ENCODE measurements at places on chromosomes 5 and 9.

DNA sequence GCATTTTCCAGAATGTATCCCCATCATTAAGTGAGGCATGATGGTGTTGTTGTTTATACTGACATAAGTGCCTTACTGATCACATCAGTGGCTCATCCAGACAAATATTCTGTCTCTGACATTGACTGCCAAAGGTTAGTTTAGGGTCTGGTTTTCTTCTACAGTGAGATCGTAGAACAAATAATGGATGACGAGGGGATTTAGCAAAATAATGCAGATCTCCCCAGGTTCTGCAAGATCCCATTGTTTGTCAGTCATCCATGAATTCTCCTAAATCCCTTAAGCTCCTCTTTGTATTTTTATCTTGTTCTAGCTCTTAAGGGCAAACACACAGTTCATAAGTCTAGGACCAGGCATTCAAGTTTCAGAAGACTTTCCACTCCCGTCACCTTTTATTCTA lies 93.1 kb upstream of the DHFR start:
- H3K27me3 ChIP-seq: no peaks in the 10 kb centered on the region
- no peak overlapping the region for H3K4me3 ChIP-seq
- DNase-seq: no peak
- H3K27ac ChIP-seq: no peak overlapping the region
- peaks cover 72% of the 10 kb centered on the region for H3K36me3 ChIP-seq

DNA sequence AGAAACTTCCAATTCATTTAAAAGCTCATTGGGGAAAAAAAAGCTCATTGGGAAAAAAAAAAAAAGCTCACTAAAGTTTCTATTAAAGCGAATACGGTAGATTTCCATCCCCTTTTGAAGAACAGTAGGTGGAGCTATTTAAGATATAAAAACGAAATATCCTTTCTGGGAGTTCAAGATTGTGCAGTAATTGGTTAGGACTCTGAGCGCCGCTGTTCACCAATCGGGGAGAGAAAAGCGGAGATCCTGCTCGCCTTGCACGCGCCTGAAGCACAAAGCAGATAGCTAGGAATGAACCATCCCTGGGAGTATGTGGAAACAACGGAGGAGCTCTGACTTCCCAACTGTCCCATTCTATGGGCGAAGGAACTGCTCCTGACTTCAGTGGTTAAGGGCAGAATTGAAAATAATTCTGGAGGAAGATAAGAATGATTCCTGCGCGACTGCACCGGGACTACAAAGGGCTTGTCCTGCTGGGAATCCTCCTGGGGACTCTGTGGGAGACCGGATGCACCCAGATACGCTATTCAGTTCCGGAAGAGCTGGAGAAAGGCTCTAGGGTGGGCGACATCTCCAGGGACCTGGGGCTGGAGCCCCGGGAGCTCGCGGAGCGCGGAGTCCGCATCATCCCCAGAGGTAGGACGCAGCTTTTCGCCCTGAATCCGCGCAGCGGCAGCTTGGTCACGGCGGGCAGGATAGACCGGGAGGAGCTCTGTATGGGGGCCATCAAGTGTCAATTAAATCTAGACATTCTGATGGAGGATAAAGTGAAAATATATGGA lies at the start of gene PCDHGA12:
Gene PCDHGA12 (plus strand): TSS at position 176 of the 782 bp plus-strand sequence. CDS start 253 bp downstream, at position 429.
- peak within 1 kb of the TSS; percentile 67 for H3K4me3 ChIP-seq
- peak within 1 kb of the TSS; percentile 82 for H3K27ac ChIP-seq
- peak; percentile 36 for DNase-seq
- peaks cover 9% of the 10 kb centered on the region for H3K36me3 ChIP-seq

GRCh38 chr9:35519692-35520363 lies 29.9 kb downstream of the RUSC2 start:
- H3K4me3 ChIP-seq: no peak overlapping the region
- no peak overlapping the region for H3K27ac ChIP-seq
- no peaks in the 10 kb centered on the region for H3K4me1 ChIP-seq
- DNase-seq: no peak

DNA sequence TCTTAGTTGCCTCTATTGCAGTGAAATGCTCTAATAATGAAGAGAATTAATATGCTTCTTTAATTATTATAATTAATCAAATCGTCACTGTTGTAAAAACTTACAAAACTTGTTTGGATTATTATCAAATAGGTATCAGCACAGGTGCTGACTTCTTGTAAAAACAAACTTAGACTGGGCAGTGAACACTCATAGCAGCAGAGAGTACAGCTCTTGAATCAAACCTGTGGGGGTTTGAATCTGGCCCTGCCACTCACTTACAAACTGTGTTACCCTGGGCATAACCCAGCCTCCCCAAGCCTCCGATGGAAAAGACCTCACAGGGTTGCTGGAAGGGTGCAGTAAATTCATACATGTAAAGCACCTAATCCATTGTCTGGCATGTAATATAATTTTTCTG lies 35.1 kb downstream of the MAP3K1 start:
- H3K4me1 ChIP-seq: peaks cover 90% of the 10 kb centered on the region
- peak overlapping the region; percentile 73 for H3K27ac ChIP-seq
- no peak for DNase-seq
- no peak overlapping the region for H3K4me3 ChIP-seq

GRCh38 chr5:150122158-150122510 lies 33.5 kb downstream of the PDGFRB start:
- H3K36me3 ChIP-seq: no peaks in the 10 kb centered on the region
- H3K4me3 ChIP-seq: no peak overlapping the region
- peaks cover 5% of the 10 kb centered on the region for H3K4me1 ChIP-seq

- no peak overlapping the region for H3K4me3 ChIP-seq
- H3K36me3 ChIP-seq: no peaks in the 10 kb centered on the region
- H3K4me1 ChIP-seq: peaks cover 4% of the 10 kb centered on the region
- H3K27ac ChIP-seq: no peak overlapping the region
- DNase-seq: no peak
Measured at GRCh38 chr5:59187857-59188256, 605.0 kb downstream of the RAB3C start.

DNA sequence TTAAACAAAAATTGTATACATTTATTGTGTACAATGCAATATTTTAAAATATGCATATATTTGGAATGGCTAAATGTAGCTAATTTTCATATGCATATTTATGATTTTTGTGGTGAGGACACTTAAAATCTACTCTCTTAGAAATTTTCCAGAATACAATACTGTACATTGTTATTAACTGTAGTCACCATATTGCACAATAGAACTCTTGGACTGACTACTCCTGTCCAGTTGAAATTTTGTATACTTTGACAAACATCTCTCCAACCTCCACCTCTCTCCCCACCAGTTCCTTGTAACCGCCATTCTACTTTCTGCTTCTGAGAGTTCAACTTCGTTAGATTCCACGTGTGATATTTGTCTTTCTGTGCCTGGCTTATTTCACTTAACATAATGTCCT lies 49.2 kb upstream of the TAF11L2 start:
- DNase-seq: no peak
- no peaks in the 10 kb centered on the region for H3K36me3 ChIP-seq
- H3K4me3 ChIP-seq: no peak overlapping the region
- H3K4me1 ChIP-seq: no peaks in the 10 kb centered on the region
- no peak overlapping the region for H3K27ac ChIP-seq

DNA sequence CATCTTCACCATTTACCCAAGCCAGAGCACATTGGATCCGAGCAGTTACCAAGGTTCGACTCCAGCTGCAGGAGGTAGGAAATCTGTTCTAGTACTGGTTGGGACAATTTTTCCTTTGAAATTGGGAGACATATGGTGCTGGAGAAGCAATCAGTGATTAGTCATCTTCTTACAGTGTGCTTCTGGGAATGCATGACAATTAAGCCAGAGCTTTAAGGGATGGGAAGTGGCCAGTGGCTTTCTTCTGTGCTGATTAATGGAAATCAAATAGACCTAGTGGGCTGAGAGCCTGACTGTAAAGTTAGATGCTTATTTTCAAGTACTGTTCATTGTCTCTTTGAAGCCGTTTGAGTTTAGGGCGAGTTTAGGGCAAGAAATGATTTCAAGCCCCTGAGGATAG lies 152.1 kb downstream of the UNC13B start:
- no peak overlapping the region for H3K4me3 ChIP-seq
- no peaks in the 10 kb centered on the region for H3K4me1 ChIP-seq
- no peak for DNase-seq
- peaks cover 5% of the 10 kb centered on the region for H3K27me3 ChIP-seq
- H3K27ac ChIP-seq: no peak overlapping the region

DNA sequence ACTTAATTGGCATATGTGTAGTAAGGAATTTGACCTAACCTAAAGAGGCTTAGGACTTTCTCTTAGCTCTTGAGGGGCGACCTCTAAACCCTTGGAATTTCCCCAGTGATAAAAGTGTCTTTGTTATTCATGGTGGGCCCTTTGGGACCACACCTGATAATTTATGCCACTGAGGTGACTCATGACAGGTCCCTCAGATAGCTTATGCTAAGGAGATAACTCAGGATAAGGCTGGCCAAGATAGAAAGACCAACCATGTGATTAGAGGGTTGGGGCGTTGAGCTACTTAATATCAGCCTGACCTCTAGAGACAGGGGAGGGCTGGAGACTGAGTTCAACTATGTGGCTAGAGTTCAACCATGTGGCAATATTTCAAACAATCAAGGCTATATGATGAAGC lies 218.1 kb downstream of the AP3B1 start:
- no peaks in the 10 kb centered on the region for H3K4me1 ChIP-seq
- no peak for DNase-seq
- H3K27me3 ChIP-seq: no peaks in the 10 kb centered on the region
- H3K36me3 ChIP-seq: peaks cover 7% of the 10 kb centered on the region

DNA sequence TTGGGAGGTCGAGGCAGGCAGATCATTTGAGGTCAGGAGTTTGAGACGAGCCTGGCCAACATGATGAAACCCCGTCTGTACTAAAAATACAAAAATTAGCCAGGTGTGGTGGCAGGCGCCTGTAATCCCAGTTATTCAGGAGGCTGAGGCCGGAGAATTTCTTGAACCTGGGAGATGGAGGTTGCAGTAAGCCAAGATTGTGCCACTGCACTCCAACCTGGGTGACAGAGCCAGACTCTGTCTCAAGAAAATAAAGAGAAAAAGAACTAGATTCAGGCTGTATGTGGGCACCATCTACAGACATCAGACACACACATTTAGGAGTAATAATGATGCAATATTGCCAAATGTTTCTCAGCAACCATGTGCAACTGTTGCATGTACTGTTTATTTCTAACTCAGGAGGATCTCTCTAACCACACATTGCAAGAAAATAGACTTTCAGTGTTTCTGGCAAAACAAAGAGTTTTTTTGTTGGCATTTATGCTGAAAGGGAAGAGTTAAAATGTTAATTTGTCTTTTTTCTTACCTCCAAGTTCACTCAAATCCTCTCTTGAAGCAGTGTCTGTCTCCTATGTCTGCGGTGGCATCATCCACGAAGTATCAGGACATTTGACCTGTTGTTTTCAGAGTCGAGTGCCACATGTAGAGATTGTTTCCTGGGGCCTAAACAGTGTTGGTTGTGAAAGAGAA lies 5.1 kb upstream of the ORM1 start:
- no peak for DNase-seq
- H3K36me3 ChIP-seq: no peaks in the 10 kb centered on the region
- no peak overlapping the region for H3K27ac ChIP-seq
- peaks cover 5% of the 10 kb centered on the region for H3K4me1 ChIP-seq
- no peak overlapping the region for H3K4me3 ChIP-seq
- peaks cover 17% of the 10 kb centered on the region for H3K27me3 ChIP-seq

DNA sequence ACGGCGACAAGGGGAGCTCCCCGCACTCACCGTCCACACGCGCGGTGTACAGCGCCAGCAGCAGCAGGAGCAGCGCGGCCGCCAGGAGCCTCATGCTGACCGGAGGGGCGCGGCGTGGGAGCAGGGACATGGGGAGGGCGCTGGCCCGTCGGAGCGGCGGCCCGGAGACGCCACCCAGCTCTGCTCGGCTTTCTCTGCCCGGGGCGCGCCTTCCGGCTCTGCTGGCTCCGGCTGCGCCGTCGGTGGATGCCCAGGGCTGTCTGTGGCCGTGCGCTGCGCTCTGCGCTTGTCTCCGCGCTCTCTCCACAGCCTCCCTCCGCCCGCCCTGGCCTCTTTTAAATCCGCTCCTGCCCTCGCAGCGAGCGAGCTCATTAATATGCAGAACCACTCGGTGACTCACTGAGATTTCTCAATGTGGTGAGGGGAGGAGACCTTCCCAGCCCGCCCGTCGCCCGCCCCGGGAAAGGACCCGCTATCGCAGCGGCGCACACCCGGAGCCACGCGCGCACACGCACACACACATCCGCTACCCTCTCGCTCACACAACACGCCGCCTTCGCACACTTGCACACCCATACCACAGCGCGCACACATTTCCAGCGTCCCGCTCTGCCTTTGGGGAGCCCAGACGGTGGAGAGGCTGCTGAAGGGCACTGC lies at the start of gene CXCL14:
Gene CXCL14 (minus strand): TSS at position 307 of the 657 bp plus-strand sequence. CDS start 213 bp downstream, at position 94.
- H3K27ac ChIP-seq: no peak within 1 kb of the TSS
- no peak for DNase-seq
- H3K27me3 ChIP-seq: peaks cover 81% of the 10 kb centered on the region
- H3K4me3 ChIP-seq: no peak within 1 kb of the TSS
- H3K36me3 ChIP-seq: no peaks in the 10 kb centered on the region

DNA sequence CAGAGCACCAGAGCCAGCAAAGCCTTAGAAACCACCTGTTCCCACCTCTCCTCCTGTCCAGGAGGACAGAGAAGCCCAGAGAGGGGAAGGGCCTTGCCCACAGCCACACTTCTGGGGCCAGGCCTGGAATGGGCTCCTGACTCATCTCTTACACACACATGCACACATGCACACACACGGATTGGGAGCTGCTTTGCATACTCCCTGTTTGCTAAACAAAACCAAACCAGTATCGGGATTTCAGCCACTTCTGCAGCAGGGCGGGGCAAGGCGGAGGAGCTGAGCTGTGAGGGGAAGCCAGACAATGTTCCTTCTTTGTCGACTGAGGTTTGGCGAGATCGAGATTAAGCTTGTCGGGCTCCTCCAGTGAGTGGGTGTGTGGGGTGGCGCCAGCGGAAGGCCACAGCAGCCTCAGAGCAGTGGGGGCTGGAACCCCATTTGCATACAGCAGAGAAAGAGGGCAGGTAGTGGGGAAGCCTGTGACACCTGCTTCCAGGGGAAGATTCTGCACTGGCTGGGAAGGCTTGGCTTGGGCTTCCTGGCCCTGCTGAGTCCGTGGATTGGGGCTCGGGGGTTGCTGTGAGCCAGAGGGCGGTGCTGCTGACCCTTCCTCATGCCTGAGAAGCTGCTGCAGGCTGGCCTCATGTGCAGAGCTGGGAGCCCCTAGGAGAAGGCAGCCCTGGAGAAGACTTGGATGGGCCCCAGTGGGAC lies 16.1 kb downstream of the GFI1B start:
- H3K4me1 ChIP-seq: peaks cover 8% of the 10 kb centered on the region
- no peaks in the 10 kb centered on the region for H3K36me3 ChIP-seq
- no peak overlapping the region for H3K27ac ChIP-seq
- no peak overlapping the region for H3K4me3 ChIP-seq

DNA sequence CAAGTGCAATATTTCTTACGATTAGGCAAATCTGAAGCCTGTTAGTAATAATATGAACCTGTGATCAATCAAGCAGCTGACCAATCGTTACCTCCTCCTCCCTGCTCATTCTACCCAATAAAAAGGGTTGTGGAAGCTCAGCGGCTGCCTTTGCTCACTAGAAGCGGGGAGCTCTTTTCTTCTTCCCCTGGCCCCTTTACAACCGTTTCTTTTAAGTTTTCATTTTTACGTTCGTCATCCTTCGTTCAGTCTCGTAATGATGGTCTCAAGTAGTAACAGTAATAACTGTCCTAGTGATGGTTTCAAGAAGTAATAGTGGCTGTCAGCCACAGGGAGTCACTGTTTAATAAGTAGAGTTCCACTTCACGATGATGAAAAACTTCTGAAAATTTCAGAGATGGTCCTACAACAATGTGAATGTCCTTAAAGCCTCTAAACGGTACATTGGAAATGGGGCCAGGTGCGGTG lies 6.2 kb downstream of the UGT3A2 start:
- H3K27ac ChIP-seq: no peak overlapping the region
- H3K4me3 ChIP-seq: no peak overlapping the region
- DNase-seq: no peak
- peaks cover 29% of the 10 kb centered on the region for H3K27me3 ChIP-seq
- peaks cover 2% of the 10 kb centered on the region for H3K4me1 ChIP-seq

All from activated naive CD4-positive, alpha-beta T cell treated with anti-CD3 and anti-CD28 coated beads, Interleukin-2, amount 10 ng/mL, durations not matched to agents 7 days and 5 days (primary cell).